ENCODE measurements at places on chromosomes 5 and 9. TPM values are rescaled to one million over a fixed set of nuclear protein-coding genes. Genes with fewer than 3 reads are reported as not detected.

GRCh38 chr9:75164573-75164972, 76.3 kb downstream of the OSTF1 start:
- DNase-seq = no peak

The MYOZ3 gene
- 0.87 TPM for total RNA-seq

The SPATA31A3 gene
- not detected for total RNA-seq

The TUSC1 gene
- total RNA-seq = 18.5 TPM

The PRSS3 gene
- 1.6 TPM for total RNA-seq

All from renal cortical epithelial cell (primary cell).